ENCODE measurements at places on chromosomes 2 and 18.

- DNase-seq: no peak
Observed at GRCh38 chr2:146677280-146677679, 1167.5 kb upstream of the ACVR2A start.

DNA sequence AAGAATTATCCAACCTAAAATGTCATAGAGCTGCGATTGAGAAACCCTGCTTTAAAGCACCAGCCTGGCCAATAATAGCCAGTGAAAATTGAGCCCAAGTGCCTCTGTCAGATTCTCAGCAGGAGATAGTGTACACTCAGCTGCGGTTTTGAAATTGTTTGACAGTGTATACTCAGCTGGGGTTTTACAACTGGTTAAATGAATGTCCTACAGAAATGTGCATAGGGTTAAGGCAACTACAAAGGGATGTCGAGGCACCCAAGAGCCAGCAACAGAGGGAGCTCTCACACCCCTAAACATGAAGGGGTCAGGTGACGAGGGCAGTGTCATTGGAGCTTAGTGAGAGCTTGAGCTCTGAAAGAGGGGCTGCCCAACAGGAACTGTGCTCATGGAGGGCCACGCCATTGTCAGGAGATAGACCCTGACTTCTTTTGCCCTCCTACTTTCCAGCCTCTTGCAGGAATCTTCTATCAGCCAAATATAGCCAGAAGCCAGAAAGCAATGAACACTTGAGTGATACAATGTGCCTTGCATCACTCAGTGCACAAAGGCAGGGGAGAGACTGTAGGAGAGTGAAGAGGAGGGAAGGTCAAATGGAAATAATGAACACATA lies 15.1 kb downstream of the ACTG2 start:
- peak; percentile 11 for DNase-seq

DNA sequence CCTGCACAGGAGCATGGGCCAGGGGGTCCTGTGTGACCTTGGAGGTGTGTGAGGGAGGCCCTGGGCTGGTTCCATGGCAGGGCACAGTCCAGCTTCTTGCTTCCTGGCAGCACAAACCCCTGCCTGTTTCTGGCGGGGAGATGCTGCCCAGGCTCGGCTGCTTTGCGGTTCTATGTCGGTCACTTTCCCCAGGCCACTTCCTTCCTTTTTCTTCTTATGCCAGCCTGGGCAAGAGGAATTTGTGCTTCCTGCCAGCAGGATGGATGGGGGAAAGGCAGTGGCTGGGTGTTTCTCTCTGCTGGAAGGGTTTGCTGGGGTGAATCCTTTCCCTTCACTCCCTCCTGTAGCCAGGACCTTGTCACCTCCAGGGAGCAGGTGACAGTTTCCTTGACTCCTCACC lies 24.3 kb downstream of the ASAP2 start:
- DNase-seq: no peak

- no peak for DNase-seq
Observed at GRCh38 chr18:79485788-79486355, 90.1 kb downstream of the NFATC1 start.

- DNase-seq: no peak
Observed at GRCh38 chr2:199100326-199101110, 357.2 kb downstream of the SATB2 start.

DNA sequence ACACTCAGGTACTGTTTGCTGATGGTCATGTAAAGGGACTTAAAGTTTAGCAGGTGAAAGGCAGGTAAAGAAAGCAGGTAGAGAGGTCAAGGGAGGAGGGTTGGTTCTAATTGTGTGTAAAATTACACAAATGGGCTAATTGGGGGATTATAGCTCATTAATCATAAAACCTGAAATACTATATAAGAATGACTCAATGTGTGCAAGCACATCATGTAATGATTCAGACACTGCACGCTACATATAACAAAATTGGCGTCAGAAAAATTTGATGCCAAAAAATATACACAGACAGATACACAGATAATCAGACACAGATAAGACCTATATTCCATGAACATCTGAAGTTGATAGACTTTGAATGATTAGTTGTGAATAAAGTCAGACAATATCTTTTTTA lies 120.7 kb upstream of the LMAN1 start:
- DNase-seq: no peak

DNA sequence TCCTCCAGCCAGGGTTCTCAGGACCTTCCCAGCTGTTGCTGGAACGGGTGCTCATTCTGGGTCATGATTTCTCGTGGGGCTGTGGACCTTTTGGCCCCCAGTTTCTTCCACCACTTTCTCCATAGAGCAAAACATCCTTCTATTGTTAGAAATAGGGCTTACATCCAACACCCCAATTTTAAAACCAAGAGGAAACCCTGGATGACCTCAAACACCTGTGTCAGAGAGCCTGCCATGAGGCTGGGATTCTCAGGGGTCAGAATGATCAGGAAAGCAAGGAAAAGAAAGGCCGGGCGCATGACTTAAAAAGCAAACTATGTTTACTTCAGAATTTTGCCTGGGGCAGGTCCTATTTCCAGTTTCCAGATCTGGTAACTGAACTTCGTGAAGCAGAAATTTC lies 307.9 kb upstream of the MEIS1 start:
- no peak for DNase-seq

GRCh38 chr2:239376351-239376750 lies 24.5 kb downstream of the HDAC4 start:
- no peak for DNase-seq

DNA sequence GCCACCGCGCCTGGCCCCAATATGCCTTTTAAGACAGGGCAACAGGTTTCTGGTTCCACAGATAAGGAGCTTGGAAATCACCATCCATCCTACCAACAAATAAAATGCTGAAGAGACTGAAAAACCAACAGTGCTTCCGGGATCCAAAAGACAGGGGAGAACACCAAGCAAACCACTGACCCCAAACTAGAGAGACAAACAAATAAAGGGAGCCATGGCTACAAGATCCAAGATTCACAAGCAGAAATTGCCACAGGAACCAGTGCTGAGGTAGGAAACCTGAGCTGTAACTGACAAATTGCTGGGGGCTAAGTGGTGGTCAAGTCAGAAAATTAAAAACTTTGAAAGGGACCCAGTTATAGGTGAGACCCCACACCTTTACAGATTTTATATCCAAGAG lies 76.5 kb downstream of the ROCK2 start:
- no peak for DNase-seq

DNA sequence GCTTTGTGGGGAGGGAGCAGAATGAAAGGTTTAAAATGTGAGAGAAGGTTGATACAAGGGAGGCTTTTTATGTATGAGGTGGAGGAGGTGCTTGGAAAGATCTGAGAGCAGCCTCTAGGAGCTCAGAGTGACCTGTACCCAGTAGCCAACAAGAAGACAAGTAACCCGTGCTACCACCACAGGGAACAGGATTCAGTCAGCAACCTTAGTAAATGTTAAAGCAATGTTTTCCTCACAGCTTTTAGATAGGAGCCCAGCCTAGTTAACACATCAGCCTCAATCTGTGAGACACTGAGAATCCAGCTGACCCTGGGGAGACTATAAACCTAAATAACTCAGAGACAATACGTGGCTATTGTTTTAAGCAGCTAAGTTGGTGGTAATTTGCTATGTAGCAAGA lies 194.9 kb upstream of the NT5C1B start:
- DNase-seq: no peak

DNA sequence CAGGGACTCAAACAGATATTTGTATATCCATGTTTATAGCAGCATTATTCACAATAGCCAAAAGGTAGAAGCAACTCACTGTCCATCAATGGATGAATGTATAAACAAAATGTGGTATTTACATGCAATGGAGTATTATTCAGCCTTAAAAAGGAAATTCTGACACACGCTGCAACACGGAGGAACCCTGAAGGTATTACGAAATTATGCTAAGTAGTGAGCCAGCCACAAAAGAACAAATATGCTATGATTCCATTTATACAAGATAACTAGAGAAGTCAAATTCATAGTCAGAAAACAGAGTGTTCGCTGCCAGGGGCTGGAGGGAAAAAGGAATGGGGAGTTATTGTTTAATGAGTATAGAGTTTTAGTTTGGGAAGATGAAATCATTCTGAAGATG lies 61.0 kb upstream of the CDKL4 start:
- DNase-seq: no peak

GRCh38 chr2:38535744-38536506 lies 66.8 kb downstream of the HNRNPLL start:
- DNase-seq: peak; percentile 56

DNA sequence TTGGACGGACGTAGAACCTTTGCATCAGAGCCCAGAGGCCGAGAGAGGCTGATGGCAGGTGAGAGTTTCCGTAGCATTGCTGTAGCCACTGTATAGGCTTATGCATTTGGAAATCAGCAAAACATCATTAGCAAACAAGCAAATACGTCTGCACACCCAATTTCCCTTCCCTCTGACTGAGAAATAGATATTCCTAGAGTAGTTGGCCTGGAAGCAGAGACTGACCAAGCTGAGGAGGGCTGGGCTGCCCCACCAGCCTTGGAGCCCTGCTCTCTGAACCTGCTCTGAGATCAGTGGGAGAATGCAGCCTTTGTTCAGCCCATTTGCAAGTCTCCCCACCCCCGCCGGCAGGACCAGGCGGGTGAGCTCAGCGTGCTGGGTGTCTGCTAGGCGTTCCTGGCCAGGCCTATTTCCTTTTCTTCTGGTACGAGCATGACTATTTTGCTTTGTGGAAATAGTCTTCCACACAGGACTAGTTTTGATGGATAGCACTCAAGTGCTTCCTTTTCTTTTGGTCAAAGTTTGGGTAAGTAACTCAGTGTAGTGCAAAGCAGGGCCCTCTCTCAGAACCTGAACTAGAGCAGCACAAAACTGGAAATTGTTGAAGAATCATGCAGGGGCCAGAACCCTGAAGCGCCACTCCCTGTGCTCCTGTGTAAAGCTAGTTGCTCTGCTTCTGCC lies 21.9 kb upstream of the RNF149 start:
- DNase-seq: no peak

DNA sequence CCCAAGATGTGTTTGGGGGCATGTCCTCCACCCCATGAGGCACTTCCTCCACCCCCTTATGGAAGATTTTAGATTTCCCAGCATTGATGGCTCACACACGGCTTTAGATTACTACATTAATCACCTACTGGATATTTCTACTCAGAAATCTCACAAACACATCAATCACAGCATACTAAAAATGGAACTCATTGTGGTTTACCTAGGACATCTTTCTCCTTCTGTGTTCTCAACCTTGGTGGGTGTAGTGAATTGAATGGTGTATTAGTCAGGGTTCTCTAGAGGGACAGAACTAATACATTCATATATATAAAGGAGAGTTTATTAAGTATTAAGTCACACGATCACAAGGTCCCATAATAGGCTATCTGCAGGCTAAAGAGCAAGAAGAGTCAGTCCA lies 82.1 kb upstream of the CYRIA start:
- no peak for DNase-seq

- no peak for DNase-seq
Observed at GRCh38 chr2:162731917-162732804, 106.4 kb downstream of the KCNH7 start.

DNA sequence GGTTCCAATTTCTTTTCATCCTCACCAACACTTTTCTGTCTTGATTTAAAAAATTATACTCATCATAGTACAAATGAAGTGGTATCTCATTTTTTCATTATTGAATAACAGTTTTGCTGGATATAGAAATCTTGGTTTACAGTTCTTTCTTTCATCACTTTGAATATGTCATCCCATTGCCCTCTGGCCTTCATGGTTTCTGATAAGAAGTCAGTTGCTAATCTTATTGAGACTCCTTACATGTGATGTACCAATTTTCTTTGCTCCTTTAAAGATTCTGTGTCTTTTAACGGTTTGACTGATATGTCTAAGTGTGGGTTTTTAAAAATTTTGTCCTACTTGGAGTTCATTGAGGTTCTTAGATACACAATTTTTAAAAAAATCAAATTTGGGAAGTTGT lies 35.0 kb downstream of the SLC3A1 start:
- no peak for DNase-seq

DNA sequence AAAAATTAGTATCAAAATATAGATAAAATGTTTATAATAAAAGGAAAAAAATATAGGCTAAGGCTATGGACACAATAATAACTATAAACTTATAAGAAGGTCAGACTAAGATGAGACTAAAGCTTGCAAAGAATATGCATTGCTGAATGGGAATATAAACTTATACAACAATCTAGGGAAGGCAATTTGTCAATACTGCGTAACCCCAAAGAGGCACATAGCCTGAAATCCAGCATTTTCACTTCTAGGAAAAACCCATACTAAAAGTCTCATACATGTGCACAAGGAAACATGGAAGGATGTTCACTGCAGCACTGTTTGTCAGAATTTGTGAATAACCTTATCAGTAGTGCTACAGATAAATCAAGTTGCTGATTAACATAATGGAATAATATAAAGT lies 45.5 kb downstream of the FANCL start:
- DNase-seq: no peak

GRCh38 chr2:67854798-67855197 lies 208.0 kb downstream of the C1D start:
- no peak for DNase-seq

DNA sequence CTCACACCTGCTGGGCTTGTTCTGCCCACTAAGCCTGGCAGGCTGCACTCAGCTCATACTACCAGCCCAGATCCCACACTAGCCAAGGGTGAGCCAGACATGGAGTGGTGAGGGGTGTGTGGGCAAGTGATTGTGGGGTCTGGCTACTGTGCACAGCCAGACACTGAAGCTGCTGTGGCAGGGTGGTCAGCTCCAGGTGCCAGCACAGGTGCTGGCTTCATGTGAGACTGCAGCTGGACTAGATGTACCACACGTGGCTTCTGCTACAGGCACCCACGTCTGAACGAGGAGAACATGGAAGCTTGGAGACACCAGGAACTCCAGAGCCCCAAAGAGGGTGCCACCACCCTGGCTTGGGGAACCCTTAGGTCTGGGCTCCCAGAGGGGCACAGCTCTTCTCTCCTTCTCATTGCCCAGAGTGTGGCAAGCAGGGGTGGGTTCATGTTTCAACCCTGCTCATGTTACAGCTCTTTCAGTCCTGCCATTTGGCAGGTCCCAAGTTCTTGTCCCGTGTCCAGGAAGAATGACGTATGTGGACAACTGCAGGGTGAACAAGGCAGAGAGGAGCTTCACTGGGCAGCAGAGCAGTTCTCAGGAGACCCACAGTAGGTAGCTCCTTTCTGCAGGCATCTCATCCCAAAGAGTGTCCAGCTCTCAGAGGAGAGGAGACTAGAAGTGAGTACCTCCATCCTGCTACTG lies 1624.2 kb upstream of the TMEFF2 start:
- DNase-seq: no peak

DNA sequence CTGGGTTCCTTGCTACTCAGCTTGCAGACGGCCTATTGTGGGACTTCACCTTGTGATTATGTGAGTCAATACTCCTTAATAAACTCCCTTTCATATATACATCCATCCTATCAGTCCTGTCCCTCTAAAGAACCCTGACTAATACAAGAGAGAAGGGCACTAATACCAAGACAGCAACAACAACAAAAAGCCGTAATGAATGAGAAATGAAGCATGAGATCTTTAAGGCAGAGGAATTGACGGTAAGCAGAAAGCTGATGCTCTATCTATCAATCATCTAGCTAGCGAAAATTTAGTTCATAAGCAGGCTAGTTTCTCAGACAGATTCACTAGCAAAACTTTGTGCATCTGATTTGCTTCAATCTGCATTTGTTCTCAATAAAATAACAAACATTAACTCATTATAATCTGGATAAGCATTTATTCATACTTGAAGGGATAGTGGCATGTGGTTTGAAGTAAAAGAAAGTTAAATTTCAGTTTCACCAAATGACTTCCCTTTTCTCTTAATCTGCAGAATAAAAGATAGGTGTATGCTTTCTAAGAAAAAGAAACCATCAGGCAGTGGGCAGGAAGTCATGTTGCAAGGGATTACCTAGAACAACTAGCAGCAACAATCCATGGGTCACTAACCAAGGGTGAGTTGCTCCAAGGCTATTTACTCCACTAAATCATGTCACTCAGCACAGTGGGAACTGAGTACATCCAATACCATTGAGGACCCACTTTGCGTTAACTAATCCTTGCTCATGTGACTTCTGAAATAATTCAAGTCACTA lies 376.5 kb downstream of the TMEM182 start:
- no peak for DNase-seq

All from stimulated activated CD4-positive, alpha-beta T cell treated with anti-CD3 and anti-CD28 coated beads, Interleukin-15, amount 100 ng/mL, for 1 hour (primary cell).